HTR-8/SVneo (cell line): ENCODE measurements at places on chromosomes 3 and 15.

DNA sequence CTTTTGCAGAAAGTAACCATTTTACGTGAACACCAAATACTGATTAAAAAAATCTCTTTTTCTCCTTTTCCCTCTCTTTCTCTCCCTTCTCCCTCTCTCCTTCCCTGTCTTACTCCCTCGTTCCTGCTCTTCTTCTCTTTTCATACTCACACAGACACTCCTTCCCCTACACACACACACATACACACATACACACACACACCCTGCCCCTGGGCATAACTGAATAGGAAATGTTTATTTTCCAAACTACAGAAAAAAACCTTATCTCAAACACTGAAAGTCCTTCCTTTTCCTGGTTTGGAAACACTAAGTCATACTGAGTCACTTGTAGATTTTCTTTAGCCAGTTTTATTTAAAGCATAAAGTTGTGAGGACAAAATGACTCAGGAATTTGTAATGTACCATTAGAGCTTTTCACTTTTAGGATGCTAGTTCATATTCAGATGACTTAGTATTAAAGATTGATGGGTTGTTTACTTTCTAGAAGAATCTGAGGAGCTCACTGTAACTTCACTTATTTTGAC, 62.4 kb downstream of the MBNL1 start:
- DNase-seq, result peak; percentile 17

- no peak for DNase-seq
These were observed 99.2 kb downstream of the TPRA1 start for GRCh38 chr3:127491323-127491722.

- no peak for DNase-seq
These were observed 25.6 kb upstream of the TCF12 start for GRCh38 chr15:56892659-56893363.

- DNase-seq, result no peak
These were observed 253 bp downstream of the IFT80 start for GRCh38 chr3:160398820-160399124.

DNA sequence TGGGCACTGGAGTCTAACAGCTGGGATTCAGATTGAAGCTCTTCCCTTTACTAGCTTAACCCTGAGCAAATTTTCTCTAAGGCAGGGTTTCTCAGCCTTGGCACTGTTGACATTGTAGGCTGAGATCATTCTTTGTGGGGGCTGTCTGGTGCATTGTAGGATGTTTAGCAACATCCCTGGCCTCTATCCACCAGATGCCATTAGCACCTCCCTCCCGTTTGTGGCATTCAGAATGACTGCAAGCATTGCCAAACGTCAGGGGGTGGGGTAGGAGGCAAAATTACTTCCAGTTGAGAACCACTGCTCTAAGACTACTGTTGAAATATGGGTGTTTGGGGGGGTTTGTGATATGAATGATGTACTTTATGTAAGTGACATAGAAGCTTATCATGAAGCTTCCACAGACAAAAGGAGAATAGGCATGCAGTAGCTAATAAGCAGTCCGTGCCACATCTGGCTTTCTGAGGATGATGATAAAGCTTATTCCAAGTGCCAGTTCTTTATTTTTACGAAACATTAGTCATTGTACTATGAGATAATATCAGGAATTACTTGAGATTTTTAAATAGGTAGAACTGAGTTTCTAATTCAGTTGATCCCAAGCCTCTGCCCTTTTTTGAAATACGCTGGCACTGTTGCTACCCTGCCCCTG, 39.3 kb downstream of the NKIRAS1 start:
- peak; percentile 46 for DNase-seq

GRCh38 chr15:90063770-90064247, 38.5 kb downstream of the IDH2 start:
- no peak for DNase-seq

DNA sequence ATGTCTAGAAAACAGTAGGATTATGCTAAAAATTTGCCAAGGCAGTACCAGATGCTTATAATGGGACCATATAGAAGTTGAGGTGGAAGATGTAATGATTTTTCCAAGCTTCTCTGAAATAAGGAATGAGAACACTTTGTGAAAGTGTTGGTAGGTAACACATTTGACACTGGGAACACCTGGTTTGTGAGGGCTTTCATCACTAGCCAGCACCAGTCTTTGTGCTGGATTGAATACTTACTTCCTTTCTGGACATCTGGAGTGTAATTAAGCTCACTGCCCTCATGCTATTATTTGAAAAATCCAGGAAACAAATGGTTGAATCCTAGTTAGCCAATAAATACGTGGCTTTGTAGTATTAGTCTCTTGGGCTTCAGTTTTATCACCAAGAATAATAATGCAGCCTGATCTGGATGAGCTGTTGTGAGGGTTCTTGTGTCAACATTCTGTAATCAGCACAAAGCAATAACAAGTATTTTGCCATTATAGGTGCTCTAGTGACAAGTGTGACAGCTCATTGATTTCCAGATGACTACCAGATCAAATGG, 12.9 kb downstream of the CCDC80 start:
- DNase-seq, result no peak

DNA sequence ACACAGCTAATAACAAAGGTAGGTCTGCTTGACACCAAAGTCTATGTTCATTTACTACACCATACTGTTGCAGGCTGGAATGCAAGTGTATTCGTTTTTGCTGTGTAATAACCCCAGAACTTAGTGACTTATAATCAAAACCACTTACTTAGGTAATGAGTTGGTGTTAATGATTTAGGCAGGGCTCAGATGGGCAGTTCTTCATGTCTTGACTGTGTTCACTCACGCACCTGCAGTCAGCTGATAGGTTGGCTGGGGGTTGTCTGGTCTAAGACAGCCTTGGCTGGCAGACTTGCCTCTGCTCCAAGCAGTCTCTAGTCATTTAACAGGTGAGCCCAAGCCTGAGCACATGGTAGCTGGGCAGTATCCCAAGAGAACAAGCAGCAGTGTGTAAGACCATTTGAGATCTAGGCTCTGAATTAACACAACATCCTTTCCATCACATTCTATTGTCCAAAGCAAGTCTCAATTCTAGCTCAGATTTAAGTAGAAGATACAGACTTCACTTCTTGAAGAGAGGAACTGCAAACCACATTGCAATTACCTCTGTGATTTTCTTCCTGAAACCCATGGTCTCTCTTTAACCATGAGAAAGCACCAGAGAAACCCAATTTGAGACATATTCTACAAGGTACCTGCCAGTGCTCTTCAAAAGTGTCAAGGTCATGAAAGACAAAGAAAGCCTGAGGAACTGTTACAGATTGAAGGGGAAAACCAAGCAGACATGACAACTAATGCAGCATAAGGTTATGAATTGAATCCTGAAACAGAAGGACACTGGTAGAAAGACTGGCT, 13.3 kb upstream of the DCLK3 start:
- DNase-seq, result no peak

- DNase-seq, result peak; percentile 35
These were observed 7.5 kb downstream of the CMTM7 start for GRCh38 chr3:32399030-32399620.

DNA sequence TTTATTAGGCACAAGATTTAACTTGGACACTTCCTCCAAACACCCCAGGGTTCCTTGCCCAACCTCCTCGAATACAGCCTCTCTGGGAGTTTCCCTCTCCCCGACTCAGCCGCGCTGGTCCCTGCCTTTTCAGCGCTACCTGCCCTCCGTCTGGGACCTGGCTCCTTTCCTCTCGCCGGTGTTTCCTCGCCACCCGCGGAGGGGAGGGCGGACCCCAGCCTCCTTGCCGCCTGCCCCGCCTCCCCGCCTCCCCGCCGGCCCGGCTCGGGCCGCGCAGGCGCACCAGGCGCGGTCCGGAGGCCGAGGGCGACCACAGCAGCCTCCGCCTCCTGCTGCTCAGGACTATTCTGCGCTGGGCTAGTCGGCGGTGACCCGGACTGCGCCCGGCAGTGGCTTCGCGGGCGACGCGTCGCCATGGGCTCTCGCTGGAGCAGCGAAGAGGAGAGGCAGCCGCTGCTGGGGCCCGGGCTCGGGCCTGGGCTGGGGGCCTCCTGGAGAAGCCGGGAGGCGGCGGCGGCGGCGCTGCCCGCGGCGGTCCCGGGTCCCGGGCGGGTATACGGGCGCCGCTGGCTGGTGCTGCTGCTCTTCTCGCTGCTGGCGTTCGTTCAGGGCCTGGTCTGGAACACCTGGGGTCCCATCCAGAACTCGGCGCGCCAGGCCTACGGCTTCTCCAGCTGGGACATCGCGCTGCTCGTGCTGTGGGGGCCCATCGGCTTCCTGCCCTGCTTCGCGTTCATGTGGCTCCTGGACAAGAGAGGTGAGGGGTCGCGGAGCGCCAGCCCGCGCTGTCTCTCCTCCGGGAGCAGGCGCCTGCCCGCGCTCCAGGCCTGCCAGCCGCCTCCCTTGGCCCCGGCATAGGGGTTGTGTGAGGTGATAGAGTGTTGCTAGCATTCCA, at the start of gene SLC49A4:
TSS of gene SLC49A4 (plus strand) at position 291 of the 895 bp plus-strand sequence. CDS start at position 415, 124 bp downstream.
- DNase-seq, result peak; percentile 83

GRCh38 chr3:148756311-148756710, 58.6 kb downstream of the AGTR1 start:
- DNase-seq, result no peak

DNA sequence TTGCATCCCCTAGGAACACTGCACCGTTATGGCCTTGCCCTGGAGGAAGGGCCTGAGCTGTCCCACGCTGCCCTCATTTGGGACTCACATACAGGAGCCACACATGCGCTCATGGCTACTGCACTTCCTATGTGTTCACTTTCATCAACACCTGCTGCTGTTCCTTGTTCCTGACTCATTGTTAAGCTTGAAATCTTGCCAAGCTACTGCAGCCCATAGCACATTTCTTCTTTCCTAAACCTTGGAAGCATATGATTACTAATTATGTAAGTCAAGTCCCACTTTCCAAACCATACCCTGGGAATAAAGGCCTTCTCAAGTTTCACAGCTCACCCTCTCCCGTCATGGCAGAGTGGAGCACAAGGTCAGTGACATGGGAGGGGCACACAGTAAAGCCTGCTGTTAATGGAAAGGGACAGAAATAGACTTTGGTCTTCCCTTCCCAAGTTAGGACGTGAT, 307.9 kb downstream of the CLSTN2 start:
- no peak for DNase-seq

DNA sequence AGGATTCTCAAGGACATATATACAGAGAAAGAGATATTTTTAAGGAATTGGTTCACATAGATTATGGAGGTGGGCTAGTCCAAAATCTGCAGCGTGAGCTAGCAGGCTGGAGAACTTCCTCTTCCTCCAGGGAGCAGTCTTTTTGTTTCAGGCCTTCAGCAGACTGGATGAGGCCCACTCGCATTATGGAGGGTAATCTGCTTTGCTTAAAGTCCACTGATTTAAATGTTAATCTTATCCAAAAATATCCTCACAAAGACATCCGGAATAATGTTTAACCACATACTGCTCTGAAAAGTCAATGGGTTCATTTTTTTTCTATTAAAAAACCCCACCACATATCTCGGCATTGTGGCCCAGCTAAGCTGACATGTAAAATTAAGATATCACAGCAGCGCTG, 22.2 kb upstream of the NRROS start:
- no peak for DNase-seq

DNA sequence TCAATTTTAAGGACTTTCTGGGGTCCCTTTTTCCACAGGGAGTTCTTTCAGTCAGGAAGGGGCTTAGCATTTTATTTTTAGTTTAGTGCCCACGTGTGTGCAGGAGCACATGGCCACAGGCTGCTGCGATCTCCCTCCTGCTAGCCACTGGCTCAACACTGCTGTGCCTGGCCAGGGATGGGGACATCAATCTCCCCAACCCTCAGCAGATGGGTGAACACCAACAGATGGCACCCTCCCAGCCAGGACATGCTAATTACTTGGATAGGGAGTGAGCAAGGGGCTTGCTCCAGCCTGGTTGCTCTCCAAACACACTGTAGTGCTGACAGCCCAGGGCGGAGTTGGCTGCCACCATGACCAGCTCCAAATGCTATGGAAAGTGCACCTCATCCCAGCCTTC, 7.4 kb upstream of the RIOX2 start:
- no peak for DNase-seq

DNA sequence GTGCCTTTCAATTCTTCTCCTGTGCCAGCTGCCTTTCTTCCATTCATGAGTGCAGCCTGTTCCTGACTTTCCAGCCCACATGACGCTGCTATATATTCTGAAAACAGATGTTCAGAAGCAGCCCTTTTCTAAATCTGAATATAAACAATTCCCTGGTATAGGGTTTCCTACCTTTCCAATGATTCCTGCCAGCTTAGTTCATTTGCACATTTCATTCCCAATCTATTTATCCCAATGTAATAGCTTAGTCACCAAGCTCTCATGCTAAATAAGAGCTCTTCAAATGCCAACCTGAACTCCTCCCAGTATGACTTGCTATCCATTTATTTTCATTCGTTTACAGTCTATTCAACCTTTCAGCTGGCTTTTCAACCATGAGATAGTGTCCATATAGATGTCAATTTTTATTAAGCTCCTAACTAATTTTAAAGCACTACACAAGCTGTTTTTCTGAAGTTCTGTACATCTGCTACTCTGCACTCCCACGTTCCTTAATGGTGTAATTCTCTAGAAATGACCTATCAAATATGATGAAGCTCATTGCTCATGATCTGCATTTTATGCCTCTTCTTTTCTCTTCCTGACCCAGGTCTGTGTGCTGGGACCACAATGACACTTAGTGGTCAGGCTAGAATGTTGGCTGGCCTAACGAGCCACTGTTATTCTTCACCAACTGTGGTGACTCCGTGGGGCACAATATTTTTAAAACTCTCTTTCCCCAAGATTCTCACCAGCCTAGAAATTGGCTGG, 605.0 kb upstream of the TBL1XR1 start:
- DNase-seq, result no peak

DNA sequence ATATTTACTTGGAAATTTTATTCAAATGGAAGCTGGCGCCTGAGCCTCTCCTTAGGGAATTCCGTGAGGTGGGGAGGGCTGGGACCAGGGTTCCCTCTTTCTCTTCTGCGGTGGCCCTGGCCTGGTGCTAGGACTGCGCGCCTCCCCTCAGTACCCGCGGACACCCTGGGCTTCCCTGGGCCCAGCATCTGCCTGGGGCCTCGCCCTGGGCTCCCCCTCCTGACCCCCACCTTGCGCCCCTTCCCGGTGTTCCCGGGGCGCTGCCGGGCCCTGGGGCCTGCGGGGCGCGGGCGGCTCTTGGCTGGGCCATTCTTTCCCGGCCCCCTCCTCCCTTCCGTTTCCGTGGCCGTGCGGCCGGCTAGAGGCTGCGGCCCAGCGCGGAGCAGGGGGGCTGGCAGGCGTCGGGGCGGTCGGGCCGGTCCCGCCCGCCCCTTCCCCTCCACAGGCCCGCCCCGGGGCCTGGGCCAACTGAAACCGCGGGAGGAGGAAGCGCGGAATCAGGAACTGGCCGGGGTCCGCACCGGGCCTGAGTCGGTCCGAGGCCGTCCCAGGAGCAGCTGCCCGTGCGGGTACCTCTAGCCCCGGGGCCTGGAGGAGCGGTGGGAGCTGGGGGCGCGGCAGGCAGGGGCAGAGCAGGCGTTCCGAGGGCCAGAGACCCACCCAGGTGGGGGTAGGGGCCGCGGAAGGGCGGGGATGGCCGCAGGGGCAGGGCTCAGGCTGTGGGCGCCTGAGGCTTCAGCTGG, at the start of gene FES:
TSS of gene FES (plus strand) at position 529 of the 743 bp plus-strand sequence. CDS start 542 bp downstream, outside the sequence.
- no peak for DNase-seq

- DNase-seq, result no peak
These were observed 11.7 kb downstream of the ONECUT1 start for GRCh38 chr15:52778457-52778856.

DNA sequence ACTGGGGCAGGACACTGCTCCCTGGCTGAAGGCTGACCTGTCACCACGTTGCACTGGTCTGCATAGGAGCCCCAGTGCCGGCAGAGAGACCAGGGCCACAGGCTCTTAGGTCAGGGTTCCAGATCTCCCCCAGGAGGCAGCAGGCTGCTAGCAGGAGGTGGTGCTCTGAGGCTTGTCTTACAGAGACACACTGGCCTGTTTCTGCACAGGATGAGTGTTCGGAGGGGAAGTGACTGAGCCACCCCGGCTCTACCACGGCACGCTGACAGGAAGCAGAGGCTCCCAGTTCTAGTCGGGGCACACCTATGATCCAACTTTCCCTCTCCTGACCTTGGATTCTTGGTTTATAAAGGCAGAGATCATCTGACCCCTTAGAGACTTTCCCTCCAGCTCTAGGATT, 8.6 kb downstream of the FBXL22 start:
- no peak for DNase-seq
